HT-29 (cell line): ENCODE measurements at places on chromosomes 13 and 19. TPM values are rescaled to one million over a fixed set of nuclear protein-coding genes. Genes with fewer than 3 reads are reported as not detected.

LILRB2 gene
- not detected in 2 replicates for total RNA-seq

RPS28 gene
- 1,376 and 1,588 TPM in 2 replicates for total RNA-seq

OVOL3 gene
- total RNA-seq = not detected in 2 replicates

OLFM4 gene
- not detected in 2 replicates for total RNA-seq

CEACAM16 gene
- not detected in 2 replicates for total RNA-seq

LGALS7 gene
- total RNA-seq = 1.5 TPM in 1 of 2 replicates, not detected in the other

CEACAM7 gene
- total RNA-seq = 0.92 TPM in 1 of 2 replicates, not detected in the other

MPND gene
- total RNA-seq = 9.4 and 18.6 TPM in 2 replicates

ZNF134 gene
- total RNA-seq = not detected in 2 replicates

PCDH9 gene
- not detected in 2 replicates for total RNA-seq

SOX21 gene
- not detected in 2 replicates for total RNA-seq

PEAK3 gene
- total RNA-seq = not detected in 2 replicates

PEX11G gene
- total RNA-seq = 4.0 and 6.4 TPM in 2 replicates

COL5A3 gene
- total RNA-seq = not detected in 2 replicates

TMEM59L gene
- total RNA-seq = 0.10 TPM in 1 of 2 replicates, not detected in the other

SLAIN1 gene
- not detected in 2 replicates for total RNA-seq

FCAR gene
- total RNA-seq = not detected in 2 replicates

NKPD1 gene
- total RNA-seq = 1.4 and 6.7 TPM in 2 replicates

ZNF649 gene
- total RNA-seq = 0.64 and 1.8 TPM in 2 replicates

SMIM24 gene
- 0.58 and 2.5 TPM in 2 replicates for total RNA-seq

ETV2 gene
- total RNA-seq = 2.0 and 3.5 TPM in 2 replicates

SHISA7 gene
- total RNA-seq = not detected in 2 replicates

OR7D4 gene
- not detected in 2 replicates for total RNA-seq

VMAC gene
- total RNA-seq = 3.5 and 6.0 TPM in 2 replicates

GJA3 gene
- 0.29 and 0.43 TPM in 2 replicates for total RNA-seq

LILRB3 gene
- total RNA-seq = not detected in 2 replicates

MBD3L2 gene
- not detected in 2 replicates for total RNA-seq

ZNF701 gene
- 2.1 and 2.2 TPM in 2 replicates for total RNA-seq

CRTC1 gene
- total RNA-seq = 4.1 and 4.7 TPM in 2 replicates

IRGC gene
- 0.08 TPM in 1 of 2 replicates, not detected in the other for total RNA-seq

KLHL1 gene
- not detected in 2 replicates for total RNA-seq

PPP5C gene
- total RNA-seq = 221 and 224 TPM in 2 replicates

BRCA2 gene
- total RNA-seq = 13.6 and 20.0 TPM in 2 replicates

LENG8 gene
- total RNA-seq = 153 TPM in 2 replicates

ELANE gene
- not detected in 2 replicates for total RNA-seq

ZNF850 gene
- total RNA-seq = 0.34 and 0.69 TPM in 2 replicates

PGLYRP2 gene
- not detected in 2 replicates for total RNA-seq

CYP2S1 gene
- 18.2 and 31.4 TPM in 2 replicates for total RNA-seq

SBSN gene
- not detected in 2 replicates for total RNA-seq

ZNF730 gene
- not detected in 2 replicates for total RNA-seq

ZNF787 gene
- total RNA-seq = 186 and 208 TPM in 2 replicates

LGI4 gene
- not detected in 2 replicates for total RNA-seq

IQCN gene
- total RNA-seq = 0.71 and 1.1 TPM in 2 replicates

KIR2DL1 gene
- total RNA-seq = not detected in 2 replicates

GADD45GIP1 gene
- total RNA-seq = 75.2 and 80.9 TPM in 2 replicates

LGALS4 gene
- 959 and 1,005 TPM in 2 replicates for total RNA-seq

ZNF780A gene
- total RNA-seq = 9.3 and 11.9 TPM in 2 replicates

LINGO3 gene
- total RNA-seq = 0.20 TPM in 1 of 2 replicates, not detected in the other

CEACAM5 gene
- total RNA-seq = 3.2 and 3.8 TPM in 2 replicates

N4BP2L1 gene
- total RNA-seq = 0.16 TPM in 1 of 2 replicates, not detected in the other

KANK2 gene
- 30.8 and 35.8 TPM in 2 replicates for total RNA-seq

SCGB2B2 gene
- total RNA-seq = not detected in 2 replicates
